Colonic mucosa (tissue), 4 donors: ENCODE measurements at places on chromosomes 6 and 20. TPM values are rescaled to one million over a fixed set of nuclear protein-coding genes. Genes with fewer than 3 reads are reported as not detected.

Gene CLIC5
- 74.9 TPM for total RNA-seq

Gene FGD2
- total RNA-seq: 3.6 TPM

DNA sequence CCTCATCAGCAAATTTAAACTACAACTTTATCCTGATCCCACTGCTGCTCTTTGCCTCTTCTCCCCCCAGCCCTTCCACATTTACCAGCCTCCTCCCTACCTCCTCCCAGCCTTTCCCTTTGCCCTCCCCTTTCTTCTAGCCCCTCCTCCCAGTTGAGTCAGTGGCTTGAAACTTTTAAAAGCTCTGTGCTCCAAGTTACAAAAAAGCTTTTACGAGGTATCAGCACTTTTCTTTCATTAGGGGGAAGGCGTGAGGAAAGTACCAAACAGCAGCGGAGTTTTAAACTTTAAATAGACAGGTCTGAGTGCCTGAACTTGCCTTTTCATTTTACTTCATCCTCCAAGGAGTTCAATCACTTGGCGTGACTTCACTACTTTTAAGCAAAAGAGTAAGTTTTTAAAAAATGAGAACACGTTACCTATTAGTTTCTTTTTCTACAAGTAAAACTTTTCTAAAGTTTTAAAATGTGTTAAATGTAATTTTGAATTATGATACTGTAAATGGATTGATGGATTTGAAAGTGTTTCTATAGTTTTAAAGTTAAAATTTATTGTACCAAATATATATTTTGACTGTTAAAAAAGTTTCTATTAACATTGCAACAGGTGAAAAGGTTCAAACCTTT is at the start of gene GJA1:
Gene GJA1 (plus strand): TSS at position 203 of the 626 bp plus-strand sequence. CDS start 11,202 bp downstream, outside the sequence.
- DNase-seq: peak; percentile 47

- DNase-seq: peak; percentile 57
Observed at GRCh38 chr6:139250296-139251044, 41.3 kb downstream of the TXLNB start.

DNA sequence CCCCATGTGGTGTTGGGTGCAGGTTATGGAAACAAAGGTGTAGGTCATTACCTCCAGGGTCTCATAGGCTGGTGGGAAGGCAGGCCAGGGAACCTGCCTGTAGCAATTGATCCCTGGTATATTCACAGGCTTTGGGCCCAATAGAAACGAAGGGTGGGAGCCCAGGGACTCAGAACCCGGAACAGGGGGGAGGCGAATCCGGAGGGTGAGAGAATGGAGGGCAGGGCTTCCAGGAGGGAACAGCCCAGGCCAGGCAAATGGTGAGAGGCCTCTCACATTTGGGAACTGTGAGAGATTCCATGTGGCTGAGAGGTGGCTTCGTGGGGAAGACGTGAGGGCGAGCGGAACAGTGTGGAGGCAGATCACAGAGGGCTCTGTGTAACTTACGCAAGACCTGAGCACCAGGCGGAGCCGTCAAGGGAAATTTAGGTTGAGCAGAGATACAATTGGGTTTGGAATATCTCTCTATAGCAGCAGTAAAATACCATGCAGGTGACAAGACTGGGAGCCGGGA is 267.1 kb downstream of the ERMARD start:
- DNase-seq: no peak

Gene TRMT6
- 10.9 TPM for total RNA-seq

Gene BFSP1
- 0.59 TPM for total RNA-seq

Gene ARHGAP18
- total RNA-seq: 18.7 TPM

GRCh38 chr6:18293076-18293904 is 29.0 kb upstream of the DEK start:
- peak; percentile 47 for DNase-seq

- DNase-seq: no peak
Observed at GRCh38 chr6:12001706-12002435, 10.2 kb upstream of the HIVEP1 start.

Gene BHLHE23
- not detected for total RNA-seq

GRCh38 chr20:8876366-8876765 is 192.5 kb upstream of the PLCB4 start:
- no peak for DNase-seq

Gene SNAP91
- not detected for total RNA-seq

DNA sequence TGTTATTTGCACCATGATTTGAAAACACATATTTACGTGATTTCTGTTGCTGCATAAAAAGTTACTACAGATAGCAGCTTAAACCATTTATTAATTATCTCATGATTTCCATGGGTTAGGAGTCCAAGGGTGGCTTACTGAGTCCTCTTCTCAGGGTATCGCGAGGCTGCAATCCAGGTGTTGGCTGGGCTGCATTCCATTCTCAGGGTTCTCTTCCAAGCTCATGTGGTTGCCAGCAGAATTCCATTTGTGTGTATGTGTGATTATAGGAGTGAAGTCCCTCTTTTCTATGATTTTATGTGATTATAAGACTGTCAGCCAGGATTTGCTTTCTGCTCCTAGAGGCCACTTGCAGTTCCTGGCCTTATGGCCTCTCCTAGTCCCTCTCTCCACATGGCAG is 135.1 kb downstream of the FAM83B start:
- DNase-seq: no peak

DNA sequence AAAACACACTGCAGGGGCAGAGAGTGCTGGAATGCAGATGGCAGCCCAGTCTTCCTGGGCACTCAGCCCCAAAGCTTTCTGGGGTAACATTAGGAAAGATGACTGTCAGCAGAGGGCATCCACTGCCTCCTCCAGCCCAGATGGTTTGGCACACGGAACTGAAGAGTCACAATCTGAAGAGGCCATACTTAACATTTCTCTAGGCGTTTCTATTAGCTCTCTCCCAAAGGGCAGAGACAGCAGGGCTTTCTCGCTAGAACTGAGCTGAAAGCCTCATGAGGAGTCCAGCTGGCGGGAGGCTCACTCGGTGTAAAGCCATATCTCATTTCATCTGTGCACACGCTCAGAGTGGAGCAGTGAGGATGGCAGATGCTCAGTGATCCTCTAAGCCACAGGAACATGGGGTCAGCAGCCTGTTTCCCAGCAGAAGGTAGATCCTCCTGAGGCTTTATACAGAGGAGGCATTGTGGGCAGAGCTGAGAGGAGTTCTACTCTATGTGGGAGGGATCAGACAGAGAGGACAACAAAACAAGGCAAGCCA is 28.1 kb downstream of the ALDH8A1 start:
- no peak for DNase-seq

DNA sequence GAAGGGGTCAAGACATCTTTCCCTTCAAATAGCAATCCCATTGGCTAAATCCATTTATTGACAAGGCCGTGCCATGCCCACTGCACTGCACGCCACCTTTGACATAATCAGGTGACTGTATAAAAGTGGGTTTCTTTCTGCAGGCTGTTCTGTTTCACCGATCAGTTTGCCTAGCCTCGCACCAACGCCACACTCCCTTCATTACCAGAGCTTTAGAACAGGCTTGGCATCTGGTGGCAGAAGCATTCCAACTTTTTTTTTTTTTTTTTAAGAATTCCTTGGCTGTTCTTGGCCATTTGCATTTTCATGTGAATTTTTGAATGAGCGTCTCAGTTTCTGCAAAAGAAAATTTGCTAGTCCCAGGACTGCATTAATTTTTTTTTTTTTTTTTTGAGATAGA is 78.1 kb downstream of the PPP1R3G start:
- no peak for DNase-seq

DNA sequence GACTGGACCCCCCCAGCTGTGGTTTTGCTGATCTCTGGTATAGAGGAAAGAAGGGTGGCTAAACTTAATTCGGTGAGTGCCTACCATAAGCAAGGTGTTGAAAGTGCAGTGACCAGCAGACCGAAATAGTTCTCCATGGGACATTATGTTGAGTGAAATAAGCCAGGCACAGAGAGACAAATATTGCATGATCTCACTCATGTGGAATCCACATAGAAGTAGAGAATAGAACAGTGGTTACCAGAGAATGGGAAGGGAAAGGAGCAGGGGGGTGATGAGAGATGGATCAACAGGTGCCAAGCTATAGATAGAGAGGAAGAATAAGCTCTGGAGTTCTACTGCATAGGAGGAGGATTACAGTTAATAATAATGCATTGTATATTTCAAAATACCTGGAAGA is 9.7 kb upstream of the GCNT2 start:
- no peak for DNase-seq

GRCh38 chr6:80331974-80332373 is 225.5 kb downstream of the BCKDHB start:
- DNase-seq: no peak

GRCh38 chr6:41039060-41039998 is at the start of gene UNC5CL:
Gene UNC5CL, minus strand, starts transcription at chr6:41039221. Its CDS starts 4,147 bp downstream, at chr6:41035074.
- DNase-seq: peak; percentile 83

Gene LY6G6D
- total RNA-seq: not detected

GRCh38 chr6:12221856-12222255 is 68.3 kb upstream of the EDN1 start:
- DNase-seq: no peak

DNA sequence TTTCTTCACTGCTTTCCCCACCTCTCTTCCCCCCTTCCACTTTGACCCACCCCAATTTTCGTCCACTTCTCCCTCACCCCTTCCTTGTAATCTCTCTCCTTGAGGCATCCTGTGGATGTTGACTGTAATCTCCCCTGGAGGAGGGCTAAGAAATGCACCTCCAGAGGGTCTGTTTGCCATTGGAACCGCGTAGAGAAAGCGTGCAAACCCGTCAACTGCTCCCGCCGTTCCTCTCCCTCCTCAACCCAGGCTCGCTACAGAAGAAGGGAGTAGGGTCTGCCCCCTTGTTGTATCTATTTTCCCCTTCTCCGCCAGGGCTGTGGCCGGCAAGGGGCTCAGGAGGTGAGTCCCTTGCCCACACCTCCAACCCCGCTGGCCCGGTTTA is 502 bp upstream of the HTR1E start:
- no peak for DNase-seq

DNA sequence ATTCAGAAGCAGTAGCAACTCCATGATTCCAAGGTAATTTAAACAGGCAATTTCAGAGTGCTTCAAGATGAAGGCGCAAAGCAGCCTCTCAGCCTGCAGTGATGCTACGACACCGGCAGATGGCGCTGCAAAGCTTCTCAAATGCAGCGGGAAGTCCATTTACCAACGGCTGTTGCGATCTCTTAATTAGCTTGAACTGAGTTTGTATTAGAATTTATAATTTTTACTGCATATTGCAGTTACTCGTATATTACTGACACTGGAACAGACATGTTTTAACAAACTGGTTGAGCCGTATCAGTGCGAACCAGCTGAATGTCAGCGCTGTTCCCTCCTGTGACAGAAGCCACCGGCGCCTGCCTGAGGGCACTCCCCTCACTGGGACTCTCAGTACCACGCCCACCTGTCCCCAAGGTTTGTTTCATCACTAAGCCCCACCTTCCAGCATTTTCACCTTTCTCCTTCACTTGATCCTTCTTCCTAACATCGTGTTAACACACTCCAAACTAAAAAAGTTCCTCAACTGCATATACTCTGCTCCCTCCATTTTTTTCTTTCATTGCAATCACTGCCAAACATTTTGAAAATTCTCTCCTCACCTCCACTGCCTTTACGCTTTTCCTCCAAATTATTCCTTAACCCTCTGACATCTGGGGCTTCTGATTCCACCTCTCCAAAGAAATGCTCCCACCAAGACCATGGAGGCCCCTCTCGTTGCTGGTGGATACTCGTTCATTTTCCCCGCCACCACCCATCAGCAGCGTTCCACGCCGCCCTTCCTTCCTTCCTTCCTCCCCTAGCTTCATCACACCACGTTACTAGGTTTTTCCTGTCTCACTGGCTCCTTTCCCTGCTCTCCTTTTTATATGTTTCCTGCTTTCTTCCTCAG is 14.5 kb downstream of the GNL1 start:
- peak; percentile 81 for DNase-seq

GRCh38 chr20:36606158-36607066 is 833 bp downstream of the RAB5IF start:
- DNase-seq: peak; percentile 40

DNA sequence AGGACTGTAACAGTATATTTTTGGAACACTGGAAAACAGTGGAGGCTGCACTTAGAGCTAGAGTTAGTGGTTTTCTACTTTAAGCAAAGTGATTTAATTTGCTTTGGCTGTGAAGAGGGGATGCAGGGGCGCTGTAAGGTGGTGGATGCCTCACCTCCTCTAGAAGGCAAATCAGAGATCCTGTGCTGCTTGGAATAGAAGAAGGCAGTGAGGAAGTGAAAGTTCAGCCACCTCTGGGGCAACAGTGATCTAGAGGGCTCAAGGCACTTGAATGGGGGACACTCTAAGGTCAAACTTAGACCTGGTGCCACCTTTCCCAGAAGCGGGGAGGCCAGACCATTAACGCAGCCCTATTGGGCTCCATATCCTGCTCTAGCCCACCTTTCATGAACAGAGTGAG is 19.0 kb upstream of the SNRPB2 start:
- no peak for DNase-seq

DNA sequence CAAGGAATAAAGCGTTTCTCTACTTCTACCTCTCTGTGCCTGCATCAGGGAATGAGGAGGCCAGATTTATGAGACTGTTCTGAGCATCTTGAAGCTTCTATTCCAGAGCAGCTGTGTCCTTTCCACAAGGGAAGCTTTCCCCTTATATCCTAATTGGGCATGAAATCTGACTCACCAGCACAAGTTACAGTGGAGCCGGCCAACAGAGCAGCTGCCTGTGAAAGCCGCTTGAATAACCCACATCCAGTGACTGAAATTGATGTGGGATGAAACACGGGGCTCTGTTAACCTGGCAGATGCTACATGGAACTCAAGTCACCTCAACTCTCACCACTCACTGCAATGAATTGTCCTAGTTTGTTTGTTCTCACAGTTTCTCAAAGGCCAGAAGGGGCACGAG is 400.3 kb downstream of the TFAP2A start:
- no peak for DNase-seq

- no peak for DNase-seq
Observed at GRCh38 chr6:33549196-33549595, 30.9 kb downstream of the BAK1 start.

GRCh38 chr20:44447827-44448419 is 27.8 kb upstream of the TTPAL start:
- DNase-seq: no peak

GRCh38 chr6:147933224-147933623 is 409.4 kb upstream of the SASH1 start:
- no peak for DNase-seq

DNA sequence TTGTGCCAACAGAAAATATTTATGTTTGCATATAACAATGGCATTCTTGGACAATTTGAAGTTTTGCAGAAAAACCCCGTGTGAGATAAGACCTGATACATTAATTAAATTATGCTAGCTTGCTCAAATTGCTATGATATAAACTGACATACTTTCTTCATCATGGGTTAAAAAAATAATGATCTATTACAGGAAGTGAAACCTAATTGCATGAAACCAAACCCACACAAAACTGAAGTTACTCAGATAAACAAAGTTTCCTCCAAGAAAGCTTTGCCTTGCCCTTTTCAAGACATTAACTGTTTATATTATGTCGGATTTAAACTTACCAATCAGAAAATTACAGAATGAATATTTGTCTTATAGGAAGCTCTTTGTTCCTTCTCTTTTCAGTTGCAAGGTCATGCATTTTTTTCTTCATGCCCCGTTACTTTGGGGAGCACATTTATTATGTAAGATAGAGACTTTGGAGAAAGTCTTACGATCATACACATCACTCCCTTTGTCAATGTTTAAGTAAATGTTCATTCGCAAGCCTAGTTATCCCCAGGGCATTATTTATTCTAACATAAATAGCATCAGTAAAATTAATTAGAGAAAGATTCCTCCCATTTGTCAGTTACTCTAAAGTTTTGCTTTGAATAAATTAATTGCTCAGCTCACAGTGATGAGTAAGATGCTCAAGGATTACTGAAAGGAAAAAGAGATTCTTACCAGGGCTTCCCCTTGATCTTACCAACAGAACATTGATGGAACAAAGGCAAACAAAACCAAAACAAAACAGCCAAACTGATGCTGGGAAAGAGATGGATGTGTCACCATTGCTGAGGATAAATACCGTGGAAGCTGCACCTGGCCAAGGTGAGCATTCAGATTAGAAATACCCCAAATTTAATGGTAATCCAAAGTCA is 14.8 kb upstream of the TMEM244 start:
- no peak for DNase-seq
